ENCODE measurements at places on chromosomes 12 and 14.

DNA sequence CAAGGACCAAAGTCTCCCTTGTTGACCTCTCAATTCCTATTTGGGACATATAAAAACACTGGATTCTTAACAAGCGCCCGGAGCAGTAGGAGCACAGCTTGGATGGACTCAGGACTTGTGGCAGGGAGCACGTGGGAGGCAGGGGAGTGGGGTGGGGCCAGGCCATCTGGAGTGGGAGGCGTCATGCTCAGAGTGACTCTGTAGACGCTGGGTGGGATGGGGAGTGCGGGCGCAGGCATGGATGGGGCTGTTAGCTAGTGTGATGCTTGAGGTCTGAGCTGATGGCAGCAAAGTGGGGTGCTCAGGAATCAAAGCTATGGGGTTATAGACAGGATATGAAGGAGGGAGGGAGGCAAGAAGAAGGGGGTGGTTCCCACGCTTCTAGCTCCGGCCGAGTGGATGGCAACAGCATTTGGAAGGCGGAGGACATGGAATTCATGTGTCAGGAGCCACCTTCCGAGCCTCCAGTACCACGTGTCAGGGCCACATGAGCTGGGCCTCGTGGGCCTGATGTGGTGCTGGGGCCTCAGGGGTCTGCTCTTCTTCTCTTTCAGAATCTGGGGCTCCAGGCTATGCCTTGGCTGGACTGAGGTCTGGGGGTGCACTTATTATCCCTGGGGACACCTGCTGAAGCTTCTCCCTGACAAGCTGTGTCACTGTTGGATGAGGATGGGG, 26.2 kb downstream of the MEG3 start:
- DNase-seq = no peak

- no peak for DNase-seq
Measured at GRCh38 chr12:52739963-52740362, 36.6 kb upstream of the KRT77 start.

- DNase-seq = no peak
Measured at GRCh38 chr12:124732275-124733075, 131.2 kb downstream of the SCARB1 start.

DNA sequence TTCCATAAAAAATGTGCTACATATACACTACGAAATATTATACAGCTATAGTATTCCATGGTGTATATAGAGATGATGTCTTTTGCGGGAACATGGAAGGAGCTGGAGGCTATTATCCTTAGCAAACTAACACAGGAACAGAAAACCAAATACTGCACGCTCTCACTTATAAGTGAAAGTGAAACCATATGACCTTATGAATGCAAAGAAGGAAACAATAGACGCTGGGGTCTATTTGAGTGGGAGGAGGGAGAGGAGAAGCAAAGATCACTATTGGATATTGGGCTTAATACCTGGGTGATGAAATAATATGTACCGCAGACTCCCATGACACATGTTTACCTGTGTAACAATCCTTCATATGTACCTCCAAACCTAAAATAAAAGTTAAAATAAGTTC, 142.8 kb downstream of the LRFN5 start:
- DNase-seq = no peak

DNA sequence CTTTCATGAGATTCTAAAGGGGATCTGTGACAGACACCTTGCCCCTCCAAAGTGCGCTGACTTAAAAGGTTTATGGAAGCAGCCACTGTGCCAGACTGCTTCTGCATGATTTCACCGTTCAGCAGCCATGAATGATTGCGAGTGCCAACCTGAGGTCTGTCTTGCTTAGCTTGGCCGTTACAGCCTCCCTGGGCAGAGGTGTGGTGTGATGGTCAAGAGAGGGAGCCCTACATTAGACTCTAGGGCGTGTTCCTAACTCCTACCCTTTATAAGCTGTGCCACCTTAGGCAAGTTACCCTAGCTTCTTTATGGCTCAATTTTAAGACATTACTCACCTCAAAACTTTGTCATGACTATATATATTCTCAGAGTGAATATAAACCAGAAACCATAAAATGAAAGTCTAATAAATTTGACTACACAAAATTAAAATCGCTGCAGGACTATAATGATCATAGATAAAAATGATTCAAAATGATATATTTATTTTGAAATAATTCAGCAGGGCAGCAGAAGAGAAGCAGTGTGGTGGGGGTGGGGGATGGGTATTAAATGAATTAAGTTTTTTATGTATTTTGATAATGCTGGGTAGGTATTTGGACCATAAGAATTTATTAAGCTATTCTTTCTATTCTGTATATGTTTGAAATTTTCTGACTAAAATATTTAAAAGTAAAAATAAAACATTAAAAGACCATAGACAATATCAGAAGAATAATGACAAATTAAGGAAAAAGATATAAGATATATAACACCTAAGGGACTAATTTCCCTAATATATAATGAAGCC, 47.7 kb upstream of the MBIP start:
- no peak for DNase-seq

- no peak for DNase-seq
Measured at GRCh38 chr14:21915826-21916225, 242.2 kb upstream of the OR4E1 start.

GRCh38 chr14:21199611-21200560, 44.0 kb upstream of the OR5AU1 start:
- no peak for DNase-seq

GRCh38 chr14:85533861-85534291, 3.9 kb downstream of the FLRT2 start:
- no peak for DNase-seq

GRCh38 chr14:74155287-74155686, 70.5 kb downstream of the LIN52 start:
- DNase-seq = no peak

DNA sequence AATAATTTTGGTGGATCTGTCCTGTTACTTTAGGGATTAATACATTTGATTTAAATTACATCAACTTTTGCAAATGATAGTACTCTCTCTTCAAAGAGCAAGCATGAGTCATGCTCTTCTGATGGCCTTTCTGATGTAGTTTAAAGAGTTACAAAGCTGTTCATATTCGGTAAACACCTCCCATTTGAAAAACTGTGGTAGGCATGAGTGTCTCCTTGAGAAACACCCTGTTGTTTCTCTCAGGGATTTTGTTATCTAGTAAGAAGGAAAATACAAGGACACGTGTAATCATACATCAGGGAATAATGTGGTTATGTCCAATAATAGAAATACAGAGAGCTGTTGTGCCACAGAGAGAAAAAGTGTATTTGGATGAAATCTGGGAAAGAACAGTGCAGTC, 53.3 kb upstream of the E2F7 start:
- DNase-seq = no peak

- no peak for DNase-seq
Measured at GRCh38 chr14:76917158-76917596, 91.0 kb downstream of the LRRC74A start.

- no peak for DNase-seq
Measured at GRCh38 chr12:25529738-25530137, 23.3 kb downstream of the LMNTD1 start.

DNA sequence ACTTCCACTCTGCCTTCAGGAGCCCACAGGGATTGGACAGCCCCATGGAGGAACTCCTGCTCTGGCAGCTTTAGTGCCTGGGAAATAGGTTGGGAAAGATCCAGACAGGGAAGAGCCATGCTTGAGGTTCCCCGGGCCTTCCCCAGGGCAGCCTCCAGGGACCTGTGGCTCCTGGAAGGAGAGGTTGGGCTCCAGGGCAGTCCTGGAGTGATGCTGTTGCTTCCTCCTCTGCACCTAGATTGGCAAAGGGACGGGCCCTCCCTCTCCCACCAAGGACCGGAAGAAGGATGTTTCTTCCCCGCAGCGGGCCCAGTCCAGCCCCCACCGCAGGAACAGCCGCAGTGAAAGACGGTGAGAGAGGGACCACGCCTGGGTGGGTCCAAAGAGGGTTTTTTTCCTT, 16.5 kb downstream of the VASH1 start:
- peak; percentile 15 for DNase-seq

DNA sequence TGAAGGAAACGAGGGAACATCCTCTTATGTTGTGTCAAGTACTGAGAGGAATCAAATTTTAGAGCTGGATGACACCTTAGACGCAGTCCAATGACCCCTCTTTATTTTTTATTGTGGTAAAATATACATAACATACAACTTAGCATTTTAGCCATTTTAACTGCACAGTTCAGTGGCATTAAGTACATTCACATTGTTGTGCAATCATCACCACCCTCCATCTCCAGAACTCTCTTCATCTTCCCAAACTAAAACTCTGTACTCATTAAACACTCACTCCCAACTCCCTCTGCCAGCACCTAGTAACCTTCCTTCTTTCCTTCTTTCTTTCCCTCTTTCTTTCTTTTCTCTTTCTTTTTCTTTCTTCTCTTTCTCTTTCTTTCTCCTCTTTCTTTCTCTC, 97.2 kb upstream of the SLC24A4 start:
- DNase-seq = no peak

- DNase-seq = no peak
Measured at GRCh38 chr14:71049435-71050133, 142.3 kb downstream of the PCNX1 start.

DNA sequence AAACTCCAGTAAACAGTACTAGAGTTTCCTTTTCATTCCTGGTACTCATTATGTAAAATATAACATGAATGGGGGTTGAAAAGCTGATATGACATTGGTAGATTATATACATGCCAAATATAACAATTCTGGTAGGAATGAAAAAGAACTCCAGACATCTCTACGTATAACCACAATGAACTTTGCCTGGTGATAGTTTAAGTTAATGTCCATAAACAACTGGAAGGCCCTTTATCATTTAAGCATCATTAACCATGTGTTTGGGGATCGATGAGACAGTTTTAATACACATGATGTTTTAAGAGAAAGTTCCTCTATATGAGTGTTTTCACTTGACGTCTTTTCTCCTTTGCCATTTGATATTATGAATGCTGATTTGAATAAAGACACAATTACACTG, 5.8 kb downstream of the PTGER2 start:
- no peak for DNase-seq

DNA sequence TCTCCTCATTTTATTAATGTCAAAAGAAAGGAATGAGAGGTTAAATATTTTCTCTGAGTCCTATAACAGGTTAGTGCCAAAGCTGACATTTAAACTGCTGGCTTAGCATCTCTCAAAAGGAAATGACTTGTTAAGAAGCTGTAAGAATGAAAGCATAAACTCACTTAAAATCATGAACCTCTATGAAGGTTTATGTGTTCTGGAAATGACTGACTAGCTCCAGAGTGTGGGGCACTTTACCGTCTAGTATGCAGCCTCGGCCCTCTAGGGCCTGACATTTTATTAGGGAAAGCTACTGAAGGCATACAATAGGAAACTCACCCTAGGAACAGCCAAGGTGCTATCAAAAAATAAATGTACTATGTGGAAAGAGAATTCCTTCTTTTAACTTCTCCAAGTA, 35.1 kb downstream of the SPX start:
- no peak for DNase-seq

DNA sequence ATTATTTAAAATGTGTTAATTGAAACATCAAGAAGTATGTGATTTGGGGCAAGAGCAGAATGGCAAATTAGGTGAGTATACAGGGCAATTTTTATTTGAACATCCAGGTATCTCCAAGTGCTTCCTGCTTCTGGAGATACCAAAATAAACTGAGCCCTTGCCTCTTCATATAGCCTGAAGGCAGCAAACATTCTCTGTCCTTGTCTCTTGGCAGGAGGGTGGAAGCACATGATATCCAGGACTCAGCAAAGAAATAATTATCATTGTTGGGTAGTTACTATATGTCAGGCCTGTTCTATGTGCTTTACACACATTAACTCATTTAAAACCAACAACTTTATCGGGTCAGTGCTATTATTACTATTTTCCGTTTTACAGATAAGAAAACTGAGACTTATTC, 12.5 kb downstream of the LIN7A start:
- no peak for DNase-seq

DNA sequence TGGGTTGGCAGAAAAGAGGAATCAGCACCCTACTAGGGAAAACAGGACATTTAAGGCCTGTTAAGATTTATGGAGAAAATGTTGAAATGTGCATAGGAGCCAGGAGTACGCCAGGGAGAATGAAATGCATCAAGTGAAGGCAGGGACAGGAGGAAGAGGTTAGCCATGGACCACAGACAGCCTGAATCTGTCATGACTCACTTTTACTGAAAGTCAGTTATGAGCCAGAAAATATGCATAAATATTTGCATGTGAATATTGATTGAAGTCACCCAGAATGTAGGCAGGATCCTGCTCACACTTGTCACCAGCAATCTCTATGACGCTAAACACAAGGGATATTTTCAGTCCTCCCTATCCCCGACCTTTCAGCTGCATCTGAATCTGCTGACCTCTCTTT, 25.1 kb upstream of the CDK17 start:
- DNase-seq = peak; percentile 58

DNA sequence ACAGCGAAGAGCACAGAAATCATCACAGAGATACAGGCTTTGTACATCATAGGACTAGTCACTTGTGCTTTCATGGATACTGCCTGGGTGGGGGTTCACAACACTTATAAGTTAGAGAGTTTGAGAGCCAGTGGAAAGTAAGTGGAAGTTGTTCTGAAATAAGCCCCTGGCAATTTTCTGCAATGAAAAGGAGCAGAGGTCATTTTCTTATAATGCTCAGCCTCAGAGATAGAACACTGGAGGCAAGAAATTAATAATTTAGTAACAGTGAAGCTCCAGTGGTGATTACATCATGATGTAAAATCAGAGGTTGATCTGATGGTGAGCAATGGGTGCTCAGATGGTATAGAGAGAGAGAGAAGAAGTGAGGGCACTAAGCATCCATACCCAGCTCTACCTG, 5.8 kb downstream of the KRT6A start:
- no peak for DNase-seq

DNA sequence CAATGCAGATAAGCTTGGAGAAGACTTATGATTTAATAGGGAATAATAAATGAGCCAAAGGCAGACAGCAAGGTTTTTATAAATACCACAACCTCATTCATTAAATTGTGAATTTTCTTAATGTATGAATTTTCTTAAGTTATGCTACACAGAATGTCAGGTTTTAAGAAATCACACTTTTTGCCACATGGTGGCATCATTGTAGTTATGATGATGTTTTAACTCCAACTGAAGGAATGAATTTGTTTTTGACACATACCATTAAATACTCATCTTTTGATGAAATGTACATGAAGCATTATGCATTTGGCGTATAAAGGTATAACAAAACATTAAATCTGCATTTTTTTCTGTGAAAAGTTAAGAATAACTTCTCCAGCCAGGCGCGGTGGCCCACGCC, 524.1 kb upstream of the FBXO33 start:
- DNase-seq = no peak

DNA sequence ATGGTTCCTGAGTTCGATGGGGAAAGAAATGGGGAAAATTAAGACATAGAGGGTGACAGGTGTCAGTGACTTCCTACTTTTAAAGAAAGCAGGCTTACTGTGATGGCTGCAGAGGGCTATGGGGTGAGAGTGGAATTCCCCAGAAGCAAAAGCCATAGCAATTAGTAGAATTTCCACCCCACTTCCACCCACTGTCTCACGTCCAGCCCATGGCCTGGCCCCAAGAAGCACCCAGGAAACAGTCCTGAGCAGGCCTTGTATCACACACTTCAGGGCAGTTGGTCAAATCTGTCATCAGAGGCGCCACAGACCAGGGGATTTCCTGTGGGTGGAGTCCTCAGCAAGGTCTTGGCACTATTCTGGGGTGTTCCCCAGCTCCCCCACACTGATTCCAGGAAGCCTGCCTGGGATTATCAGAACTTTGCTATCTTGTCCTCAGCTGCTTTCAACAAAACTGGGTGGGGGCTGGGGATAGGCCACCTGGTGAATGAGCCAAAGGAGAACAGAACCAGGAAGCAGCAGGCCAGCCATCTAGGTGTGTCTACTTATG, 120.1 kb upstream of the CCND2 start:
- DNase-seq = peak; percentile 87

GRCh38 chr12:12803186-12803585, 10.0 kb upstream of the DDX47 start:
- peak; percentile 71 for DNase-seq

- DNase-seq = no peak
Measured at GRCh38 chr14:72129291-72129690, 197.1 kb downstream of the RGS6 start.
